Sciatic nerve (tissue), 2 donors: ENCODE measurements at places on chromosomes 2 and 18. TPM values are rescaled to one million over a fixed set of nuclear protein-coding genes. Genes with fewer than 3 reads are reported as not detected.

DNA sequence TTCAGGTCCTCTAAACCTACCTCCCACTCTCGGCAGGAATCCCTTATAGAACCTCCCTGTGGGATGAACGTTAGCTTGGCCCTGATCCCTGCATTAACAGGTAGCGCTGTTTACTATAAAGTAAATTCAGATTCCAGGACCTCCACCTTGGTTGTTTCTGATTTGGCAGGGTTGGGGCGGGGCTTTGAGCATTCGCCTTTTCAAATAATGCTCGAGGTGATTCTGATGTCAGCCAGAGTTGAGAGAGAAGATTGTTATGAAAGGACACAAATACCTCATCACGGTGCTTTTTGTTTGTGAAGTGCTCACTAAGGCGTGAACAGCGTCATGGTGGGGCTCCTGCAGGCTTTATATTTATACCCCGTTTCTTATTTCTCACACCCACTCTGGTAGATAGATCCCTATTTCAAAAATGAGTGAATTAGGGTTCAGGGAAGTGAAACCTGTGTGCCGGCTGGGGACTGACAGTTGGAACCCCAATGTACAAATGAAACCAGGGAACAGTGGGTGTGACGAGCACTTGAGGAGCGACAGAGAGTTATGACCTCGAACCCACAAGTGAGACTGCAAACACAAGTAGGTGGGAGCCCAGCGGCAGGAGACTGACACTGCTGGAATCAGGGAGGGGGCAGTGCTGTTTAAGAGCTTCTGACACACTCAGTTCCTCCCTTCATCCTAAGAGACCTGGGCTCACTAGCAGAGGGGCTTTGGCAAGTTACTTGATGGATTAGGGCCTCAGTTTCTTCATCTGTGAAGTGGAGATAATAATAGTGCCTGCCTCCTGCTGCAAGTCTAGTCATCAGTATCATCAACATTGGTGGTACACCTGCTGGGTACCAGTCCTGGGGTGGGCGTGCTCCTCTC, 14.2 kb upstream of the CXCR4 start:
- DNase-seq, result no peak

- DNase-seq, result no peak
Measured at GRCh38 chr18:35171315-35171987, 69.4 kb upstream of the ZNF397 start.

GRCh38 chr18:57353940-57354461, 1.6 kb downstream of the ST8SIA3 start:
- no peak for DNase-seq

DNA sequence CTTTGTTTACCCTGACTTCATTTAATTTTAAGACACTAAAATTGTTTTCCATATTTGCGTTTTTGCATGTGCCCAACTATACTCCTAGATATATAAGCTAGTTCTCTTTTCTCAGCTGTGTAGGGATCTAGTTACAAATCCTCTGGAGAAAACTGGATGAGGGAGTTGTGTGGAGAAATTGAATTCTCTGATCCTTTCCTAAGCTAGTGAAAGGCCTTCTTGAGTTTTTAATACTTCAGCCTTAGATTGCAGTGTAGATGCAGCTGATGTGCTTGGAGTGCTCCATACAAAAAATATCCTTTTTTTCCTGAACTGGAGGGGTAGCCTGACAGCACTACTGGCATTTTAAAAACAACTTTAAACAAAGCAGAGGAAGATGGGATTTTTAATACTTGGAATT, 8.6 kb upstream of the MTX2 start:
- DNase-seq, result no peak

DNA sequence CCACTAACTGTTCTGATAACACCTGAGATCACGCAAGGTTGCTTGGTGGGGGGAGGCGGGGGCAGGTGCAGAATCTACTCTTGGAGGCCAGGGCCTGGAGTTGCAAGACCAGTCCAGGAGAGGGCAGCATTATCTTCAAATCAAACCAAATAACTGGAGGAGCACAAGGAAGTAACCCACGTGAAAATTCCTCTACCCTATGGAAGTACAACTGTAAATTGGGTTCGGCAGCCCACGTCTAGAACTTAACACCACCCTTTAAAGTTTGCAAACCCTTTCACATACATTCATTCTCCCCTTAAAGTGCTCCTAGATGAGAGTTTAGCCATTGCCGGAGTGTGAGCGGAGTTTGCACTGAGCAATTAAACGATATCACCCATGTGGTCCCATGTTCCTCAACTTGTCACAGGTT, 19.6 kb upstream of the CXCR1 start:
- DNase-seq, result peak; percentile 71

- peak; percentile 62 for DNase-seq
Measured at GRCh38 chr18:11980163-11980493, 1.2 kb upstream of the IMPA2 start.

- no peak for DNase-seq
Measured at GRCh38 chr2:46647766-46648742, 168.7 kb downstream of the TMEM247 start.

- no peak for DNase-seq
Measured at GRCh38 chr2:19607400-19607799, 249.0 kb upstream of the OSR1 start.

DNA sequence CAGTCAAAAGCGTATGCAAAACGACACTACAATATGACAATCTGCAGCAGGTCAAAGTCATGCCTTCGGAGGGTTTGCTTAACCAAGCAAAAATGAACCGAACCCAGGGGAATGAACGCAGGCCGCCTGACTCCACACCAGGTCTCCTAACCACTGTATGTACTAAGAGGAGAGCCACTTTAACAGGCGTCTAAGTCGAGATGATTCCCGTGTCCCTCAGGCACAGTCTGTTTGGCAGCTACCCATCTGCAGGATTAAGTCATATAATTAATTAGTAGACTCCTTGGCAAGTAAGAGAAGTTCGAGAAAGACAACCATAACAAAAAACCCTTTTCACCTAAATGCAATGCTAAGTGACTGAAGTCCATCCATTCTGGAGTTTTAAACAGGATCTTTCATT, 15.2 kb downstream of the CYB5A start:
- no peak for DNase-seq

- peak; percentile 75 for DNase-seq
Measured at GRCh38 chr18:25832001-25832604, 258.3 kb downstream of the SS18 start.

DNA sequence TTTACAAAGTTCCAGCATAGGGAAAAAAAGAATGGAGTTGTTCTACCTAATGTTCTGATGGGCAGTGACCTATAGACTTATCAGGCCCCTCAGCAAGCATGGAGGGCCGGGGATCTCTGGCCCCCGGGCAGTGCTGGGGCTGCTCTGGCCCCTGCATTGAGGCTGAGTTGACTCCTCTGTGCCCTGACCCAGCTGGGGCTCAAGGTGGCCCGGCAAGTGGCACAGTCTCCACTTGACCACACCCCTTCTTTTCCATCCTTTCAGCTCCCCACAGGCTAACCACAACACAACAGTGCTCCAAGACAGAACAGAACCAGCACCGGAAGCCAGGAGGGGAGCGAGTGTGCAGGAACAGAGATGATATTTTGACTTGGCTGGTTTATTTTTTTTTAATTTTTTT, 19.9 kb downstream of the TOGARAM2 start:
- DNase-seq, result no peak

DNA sequence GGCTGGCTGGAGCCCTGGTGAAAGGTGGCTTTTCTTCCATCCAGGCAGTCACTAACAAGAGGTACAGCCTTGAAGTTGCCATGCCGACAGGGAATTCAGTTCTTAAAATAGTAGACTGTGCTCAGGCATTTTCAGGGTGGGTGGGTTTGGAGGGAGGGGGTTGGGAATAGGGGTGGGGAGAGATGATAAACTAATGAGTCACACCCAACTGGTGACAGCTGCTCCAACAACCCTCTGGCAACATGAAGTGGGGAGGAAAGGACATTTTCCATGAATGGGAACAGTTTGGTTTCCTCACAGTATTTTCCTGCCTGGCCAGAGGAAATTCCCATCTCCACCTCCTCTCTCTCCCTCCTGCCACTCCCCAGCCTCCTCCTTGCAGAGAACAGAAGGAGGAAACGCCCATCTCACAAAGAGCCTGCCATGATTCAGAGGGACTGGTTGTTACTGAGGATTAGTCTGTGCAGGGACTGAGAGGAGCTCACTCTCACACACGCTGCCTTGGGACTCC, 113.0 kb upstream of the SLC1A4 start:
- DNase-seq, result no peak

- no peak for DNase-seq
Measured at GRCh38 chr2:134232461-134232860, 21.4 kb upstream of the MGAT5 start.

The CABYR gene
- total RNA-seq, result 1.5 TPM

The PRKAG3 gene
- 0.49 TPM for total RNA-seq

The ADCYAP1 gene
- total RNA-seq, result 0.27 TPM

The SLC4A3 gene
- total RNA-seq, result 6.7 TPM

The SEH1L gene
- 44.0 TPM for total RNA-seq

The FAM237A gene
- not detected for total RNA-seq
